ENCODE measurements at places on chromosomes 7 and 10.
A peak's percentile ranks its signal among the peaks of the same experiment; 100 is the strongest.

GRCh38 chr10:128927497-128928161 lies 539.4 kb upstream of the MGMT start:
- DNase-seq, result no peak

- DNase-seq, result no peak
Observed at GRCh38 chr10:102997998-102998397, 79.9 kb downstream of the CNNM2 start.

GRCh38 chr7:132275416-132276233 lies 300.6 kb downstream of the PLXNA4 start:
- no peak for DNase-seq

- DNase-seq, result no peak
Observed at GRCh38 chr7:8536431-8536830, 103.0 kb downstream of the NXPH1 start.

- DNase-seq, result no peak
Observed at GRCh38 chr7:5393328-5393727, 30.3 kb downstream of the TNRC18 start.

DNA sequence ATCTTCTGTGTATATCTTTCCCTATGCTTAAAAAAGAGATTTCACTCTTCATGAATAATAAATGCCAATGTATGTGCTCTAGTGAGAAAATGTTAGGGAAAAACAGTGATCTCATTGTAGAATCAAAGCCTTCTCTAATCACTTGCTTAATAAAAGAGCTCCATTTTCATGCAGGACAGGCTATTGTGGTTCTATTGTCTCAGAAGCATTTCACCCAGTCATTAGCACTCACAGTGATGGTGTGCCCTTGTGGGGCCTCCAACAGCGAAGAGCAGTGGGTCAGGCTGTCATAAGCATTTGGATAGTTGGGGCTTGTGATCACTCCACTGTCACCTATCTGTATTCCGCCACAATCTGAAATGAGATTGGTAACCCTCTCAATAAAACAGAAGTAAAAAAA lies 83.9 kb upstream of the RSU1 start:
- no peak for DNase-seq

DNA sequence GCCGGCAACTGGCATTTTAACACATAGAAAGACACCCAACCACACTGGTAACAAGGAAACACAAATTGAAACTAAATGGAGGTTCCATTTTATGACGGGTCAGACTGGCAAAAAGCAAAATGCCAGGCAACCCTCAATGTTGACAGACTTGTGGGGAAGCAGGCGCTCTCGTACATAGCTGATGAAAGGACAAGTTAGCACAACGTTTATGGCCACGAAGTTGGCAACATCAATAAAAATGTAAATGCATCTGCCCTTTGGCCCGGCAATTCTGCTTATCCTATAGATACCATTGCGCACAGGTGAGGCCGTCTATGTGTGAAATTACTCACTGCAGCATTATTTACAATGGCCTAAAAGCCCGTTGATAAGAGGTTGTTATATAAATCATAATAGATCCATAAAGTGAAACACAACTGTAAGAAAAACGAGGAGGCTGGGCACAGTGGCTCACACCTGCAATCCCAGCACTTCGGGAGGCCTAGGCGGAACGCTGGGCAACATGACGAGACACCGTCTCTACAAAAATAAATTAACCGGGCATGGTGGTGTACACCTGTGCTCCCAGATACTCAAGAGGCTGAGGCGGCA lies 39.8 kb downstream of the FOXL3 start:
- no peak for DNase-seq

DNA sequence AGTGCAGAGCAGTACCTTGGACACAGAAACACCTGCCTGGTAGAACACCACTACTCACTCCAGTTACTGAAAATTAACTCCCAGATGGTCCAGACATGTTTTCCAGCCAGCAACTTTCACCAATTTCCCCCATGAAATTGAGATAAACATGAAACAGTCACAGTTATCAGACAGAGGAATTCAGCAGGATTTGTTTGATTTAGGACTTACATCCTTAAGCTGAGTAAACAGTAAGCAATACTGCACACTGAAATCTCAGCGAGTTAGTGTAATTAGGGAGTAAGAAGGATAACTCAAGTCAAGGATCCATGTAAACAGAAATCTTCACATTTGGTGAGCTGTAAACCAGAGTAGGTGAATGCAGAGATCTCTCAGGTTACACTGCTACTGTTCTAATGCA lies 353.5 kb downstream of the ELMO1 start:
- DNase-seq, result no peak

DNA sequence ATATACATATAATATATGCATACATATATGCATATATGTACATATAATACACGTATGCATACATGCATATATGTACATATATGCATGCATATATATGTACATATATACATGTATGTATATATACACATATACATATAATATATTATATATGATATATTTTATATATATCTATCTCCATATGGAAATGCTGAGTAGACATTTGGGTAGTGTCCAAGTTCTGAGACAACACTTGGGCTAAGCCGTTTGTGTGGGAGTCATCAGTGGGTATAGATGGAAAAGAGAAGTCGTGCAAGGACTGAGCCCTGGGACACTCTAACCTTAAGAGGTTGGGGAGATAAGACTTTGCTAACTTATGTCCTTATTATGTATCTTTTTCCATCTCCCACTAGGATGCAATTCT lies 165.2 kb upstream of the PODXL start:
- peak; percentile 5 for DNase-seq

- DNase-seq, result peak; percentile 84
Observed at GRCh38 chr10:86400705-86401587, 34.4 kb upstream of the GRID1 start.

DNA sequence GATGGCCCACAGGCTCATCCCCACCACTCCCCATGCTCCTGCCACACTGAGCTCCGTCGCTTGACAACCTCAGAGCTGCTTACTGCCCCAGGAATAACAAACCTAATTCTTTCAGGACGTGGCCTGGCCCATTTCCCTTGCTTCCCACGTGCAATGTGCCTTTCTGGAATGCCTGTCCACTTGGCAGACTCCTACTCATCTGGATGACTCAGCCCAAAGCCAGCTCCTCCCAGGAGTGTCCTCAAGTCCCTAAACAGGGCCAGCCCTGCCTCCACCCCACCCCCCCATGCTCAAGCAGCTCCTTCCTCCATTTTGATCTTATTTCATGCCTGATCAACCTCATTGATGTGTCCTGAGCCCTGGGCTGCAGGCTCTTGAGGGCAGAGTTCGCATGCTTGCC lies 164.9 kb upstream of the RNF32 start:
- no peak for DNase-seq

DNA sequence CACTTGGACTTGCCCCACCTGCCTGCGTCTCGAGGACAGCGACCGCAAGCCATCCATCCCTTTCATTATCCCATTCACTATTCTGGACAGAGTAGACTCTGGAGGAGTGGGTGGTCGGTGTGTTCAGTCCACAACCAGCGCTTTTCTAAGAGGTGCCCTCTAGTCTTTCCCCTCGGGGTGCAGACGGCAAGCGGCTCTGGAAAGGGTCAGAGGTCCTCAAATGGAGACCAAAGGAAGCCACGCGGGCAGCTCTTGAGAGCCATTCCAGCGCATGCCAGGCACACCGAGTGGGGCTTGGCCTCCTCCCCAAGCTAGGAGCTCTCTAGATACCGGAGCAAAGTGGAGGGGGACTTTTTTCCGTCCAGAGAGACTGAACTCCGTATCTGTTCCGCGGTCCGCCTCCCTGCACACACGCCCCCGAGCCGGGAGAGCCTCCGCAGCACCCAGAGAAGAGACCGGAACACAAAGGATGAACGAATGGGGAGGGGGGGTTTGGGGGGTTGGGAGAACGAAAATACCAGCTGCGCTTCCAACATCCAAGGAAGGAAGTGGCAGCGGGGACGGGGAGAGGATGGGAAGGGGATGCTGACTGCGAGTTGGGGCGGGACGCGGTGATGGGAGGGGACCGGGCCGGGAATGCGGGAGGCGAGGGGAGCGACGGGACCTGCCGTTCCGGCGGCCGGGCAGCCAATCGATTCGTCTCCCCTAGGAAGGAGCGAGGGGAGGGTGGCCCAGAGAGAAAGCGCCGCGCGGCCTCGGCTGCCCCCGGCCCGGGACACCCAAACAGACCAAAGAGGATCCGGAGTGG lies 515 bp downstream of the GSDME start:
- peak; percentile 83 for DNase-seq

GRCh38 chr7:44415047-44415446 lies 75.4 kb downstream of the NUDCD3 start:
- no peak for DNase-seq

- no peak for DNase-seq
Observed at GRCh38 chr10:99444383-99445045, 14.1 kb upstream of the GOT1 start.

GRCh38 chr10:5876181-5876768 lies 13.4 kb downstream of the ANKRD16 start:
- no peak for DNase-seq

GRCh38 chr7:156780724-156781455 lies 112.1 kb downstream of the LMBR1 start:
- DNase-seq, result no peak

DNA sequence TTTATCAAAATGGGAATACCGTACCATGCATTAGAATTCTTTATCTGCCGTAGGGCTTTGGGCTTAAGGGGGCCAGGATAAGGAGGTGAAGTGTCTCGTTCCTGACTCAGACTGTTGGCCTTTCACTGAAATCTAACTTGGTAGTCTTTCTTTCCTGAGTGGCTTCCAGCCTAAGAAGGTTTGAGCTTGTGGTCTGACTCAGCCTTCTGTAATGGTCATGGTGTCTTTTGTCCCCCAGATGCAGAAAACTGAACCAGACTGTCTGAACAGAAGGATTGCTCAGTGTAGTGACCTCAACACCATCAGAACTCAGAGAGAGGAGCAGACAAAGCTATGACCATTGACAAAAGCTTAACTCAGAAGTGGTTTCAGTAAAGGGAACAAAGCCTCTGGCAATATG lies 39.5 kb downstream of the WNT2 start:
- no peak for DNase-seq

GRCh38 chr7:147523056-147523455 lies 1067.5 kb upstream of the C7orf33 start:
- DNase-seq, result no peak

DNA sequence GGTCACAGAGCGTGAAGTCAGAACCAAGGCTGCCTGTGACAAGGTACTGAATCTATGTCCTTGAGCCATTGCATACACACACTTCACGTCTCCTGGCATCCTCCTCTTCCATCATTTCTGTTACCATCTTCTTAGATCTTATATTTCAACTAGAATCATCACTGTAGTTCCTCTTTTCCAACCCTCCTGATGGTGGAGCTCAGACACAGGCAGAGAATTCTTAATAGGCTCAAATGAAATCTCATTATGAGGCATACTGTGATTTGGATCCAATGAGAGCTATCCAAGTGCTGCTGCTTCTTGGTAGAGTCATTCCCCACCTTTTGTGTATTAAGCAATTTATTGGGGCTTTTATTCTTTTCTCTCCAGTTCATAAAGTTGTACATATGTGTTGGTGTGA lies 113.2 kb downstream of the CALCR start:
- DNase-seq, result no peak

- no peak for DNase-seq
Observed at GRCh38 chr10:13184730-13185514, 23.6 kb downstream of the MCM10 start.

DNA sequence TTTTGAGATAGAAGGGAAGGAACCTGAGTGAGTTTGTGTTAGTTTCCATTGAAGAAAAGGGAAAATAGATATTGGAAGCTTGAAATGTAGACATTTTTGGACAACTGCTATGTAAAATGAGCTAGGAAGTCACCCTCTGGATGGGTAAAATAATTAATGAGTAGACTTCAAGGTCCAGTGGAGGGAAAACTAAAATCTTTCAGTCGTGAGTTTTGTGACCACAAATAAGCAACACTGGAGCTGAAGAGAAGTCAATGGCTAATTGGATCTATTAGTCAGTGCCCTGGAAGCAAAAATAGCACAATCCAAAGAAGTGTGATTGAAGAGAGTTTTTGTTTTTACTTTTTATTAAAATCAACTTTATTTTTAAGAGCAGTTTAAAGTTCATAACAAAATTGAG lies 123.4 kb downstream of the MYO3A start:
- no peak for DNase-seq

DNA sequence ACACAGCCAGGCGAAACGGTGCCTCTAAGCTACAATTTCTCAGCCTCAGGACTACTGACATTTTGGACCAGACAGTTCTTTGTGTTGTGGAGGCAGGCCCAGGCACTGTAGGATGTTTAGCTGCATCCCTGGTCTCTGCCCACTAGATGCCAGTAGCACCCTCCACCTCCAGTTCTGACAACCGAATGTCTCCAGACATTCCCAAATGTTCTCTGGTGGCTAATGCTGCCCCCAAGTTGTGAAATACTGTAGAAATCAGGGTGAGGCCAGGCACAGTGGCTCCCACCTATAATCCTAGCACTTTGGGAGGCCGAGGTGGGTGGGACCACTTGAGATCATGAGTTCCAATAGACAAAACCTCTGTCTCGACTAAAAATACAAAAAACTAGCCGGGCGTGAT lies 18.2 kb downstream of the HNRNPF start:
- no peak for DNase-seq

DNA sequence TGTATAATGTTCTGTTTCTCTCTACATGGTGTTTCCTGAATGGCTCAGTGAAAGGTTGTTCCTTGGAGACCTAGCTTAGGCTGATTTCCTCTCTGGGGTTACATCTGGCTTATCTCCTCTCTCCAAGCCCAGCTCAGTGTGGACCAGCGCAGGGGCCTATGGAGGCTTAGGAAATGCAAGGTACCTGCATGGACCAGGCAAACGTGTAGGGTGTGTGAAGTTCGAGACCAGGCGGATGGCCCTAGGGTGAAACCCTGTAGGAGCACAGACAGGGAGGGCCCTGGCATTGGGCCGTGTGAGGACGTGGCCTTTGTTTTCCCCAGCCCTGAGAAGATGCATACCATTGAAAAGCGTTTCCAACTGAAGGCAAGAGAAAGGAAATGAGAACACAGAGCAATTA lies 59.0 kb downstream of the DOCK1 start:
- no peak for DNase-seq

DNA sequence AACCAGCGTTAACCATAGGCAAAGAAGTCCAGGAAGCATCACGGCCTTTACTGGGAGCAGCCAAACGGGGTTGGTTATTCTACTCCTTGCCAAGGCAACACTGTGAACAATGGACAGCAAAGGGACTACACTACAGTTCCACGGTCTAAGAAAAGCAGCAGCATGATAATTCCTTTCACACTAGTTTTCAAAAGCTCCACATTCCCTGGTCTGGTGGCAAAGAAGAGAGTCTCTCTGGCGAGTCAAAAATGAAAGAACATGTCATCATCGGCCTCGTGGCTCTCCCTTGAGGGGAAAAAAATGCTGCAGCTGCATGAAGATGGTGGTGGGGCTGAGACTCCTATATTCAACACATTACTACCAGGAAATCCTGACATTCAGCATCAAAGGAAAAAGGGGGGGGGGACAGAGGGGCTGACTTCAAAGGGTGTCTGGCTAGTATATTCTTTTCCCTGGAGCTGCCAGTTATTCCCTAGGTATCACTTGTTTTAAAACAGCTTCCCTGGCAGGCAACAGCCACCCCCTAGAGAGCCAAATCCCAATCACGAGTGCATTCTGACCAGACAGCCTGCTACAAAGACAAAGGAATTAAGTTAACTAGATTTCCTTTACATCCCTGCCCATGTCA lies 49.1 kb downstream of the SLC37A3 start:
- no peak for DNase-seq

Data from coronary artery (tissue), 2 donors.